ENCODE measurements at places on chromosomes 13 and 19.

- DNase-seq: no peak
Measured at GRCh38 chr13:80408270-80408669, 67.3 kb upstream of the SPRY2 start.

- no peak for DNase-seq
Measured at GRCh38 chr19:31781542-31781941, 432.3 kb upstream of the TSHZ3 start.

GRCh38 chr13:70817576-70817975, 709.3 kb upstream of the KLHL1 start:
- DNase-seq: no peak

DNA sequence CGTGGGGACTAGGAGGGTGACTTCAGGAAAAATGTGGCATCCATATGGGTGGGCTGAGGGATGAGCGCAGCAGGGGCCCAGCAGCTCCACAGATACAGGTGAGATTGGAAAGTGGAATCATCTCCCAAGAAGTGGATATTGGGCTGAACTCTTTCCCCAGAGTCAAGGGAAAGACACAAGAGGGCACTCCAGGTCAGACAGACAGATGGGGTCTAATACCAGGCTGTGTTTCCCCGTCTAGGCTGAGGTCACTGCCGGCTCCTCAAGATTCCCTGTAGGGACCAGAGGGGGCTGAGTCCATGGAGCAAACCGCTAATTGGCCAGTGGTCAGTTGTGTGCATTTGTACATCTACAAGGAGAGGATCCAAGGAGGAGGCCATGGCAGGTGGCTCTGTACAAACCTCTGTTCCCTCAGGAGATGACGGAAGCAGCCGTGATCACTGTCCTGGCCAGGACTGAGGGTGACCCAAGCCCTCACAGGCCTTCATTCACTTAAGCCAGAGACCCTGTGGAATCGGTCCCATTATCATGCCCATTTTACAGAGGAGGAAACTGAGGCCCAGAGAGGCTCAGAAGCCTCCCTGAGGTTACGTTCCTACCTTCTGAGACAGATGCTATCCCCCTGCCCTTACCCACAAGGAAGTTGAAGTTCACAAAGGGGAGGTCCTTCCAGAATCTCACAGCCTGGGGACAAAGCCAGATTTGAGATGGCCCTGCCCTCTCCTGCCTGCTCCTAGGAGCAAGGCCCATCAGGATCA, 14.9 kb upstream of the IGLON5 start:
- no peak for DNase-seq

- no peak for DNase-seq
Measured at GRCh38 chr19:7442423-7442822, 46.4 kb downstream of the PEX11G start.
